ENCODE measurements at places on chromosomes 12 and 14. TPM values are rescaled to one million over a fixed set of nuclear protein-coding genes. Genes with fewer than 3 reads are reported as not detected.

Gene PRH1
- total RNA-seq: 10.6 TPM

Gene DHRS4
- total RNA-seq: 41.7 TPM

Gene APOF
- total RNA-seq: not detected

Gene DGKA
- total RNA-seq: 62.4 TPM

Gene PDE3A
- total RNA-seq: 108 TPM

Gene LIN7A
- 4.1 TPM for total RNA-seq

Gene CDKN1B
- 38.1 TPM for total RNA-seq

Gene RNASE4
- 59.6 TPM for total RNA-seq

Gene SLC24A4
- not detected for total RNA-seq

Data from smooth muscle cell of the pulmonary artery (primary cell).